ENCODE measurements at places on chromosomes 1 and 21.

GRCh38 chr1:180926164-180926981, 13.7 kb downstream of the KIAA1614 start:
- peak; percentile 34 for DNase-seq

GRCh38 chr1:2429780-2430591, 17.6 kb upstream of the PEX10 start:
- no peak for DNase-seq

DNA sequence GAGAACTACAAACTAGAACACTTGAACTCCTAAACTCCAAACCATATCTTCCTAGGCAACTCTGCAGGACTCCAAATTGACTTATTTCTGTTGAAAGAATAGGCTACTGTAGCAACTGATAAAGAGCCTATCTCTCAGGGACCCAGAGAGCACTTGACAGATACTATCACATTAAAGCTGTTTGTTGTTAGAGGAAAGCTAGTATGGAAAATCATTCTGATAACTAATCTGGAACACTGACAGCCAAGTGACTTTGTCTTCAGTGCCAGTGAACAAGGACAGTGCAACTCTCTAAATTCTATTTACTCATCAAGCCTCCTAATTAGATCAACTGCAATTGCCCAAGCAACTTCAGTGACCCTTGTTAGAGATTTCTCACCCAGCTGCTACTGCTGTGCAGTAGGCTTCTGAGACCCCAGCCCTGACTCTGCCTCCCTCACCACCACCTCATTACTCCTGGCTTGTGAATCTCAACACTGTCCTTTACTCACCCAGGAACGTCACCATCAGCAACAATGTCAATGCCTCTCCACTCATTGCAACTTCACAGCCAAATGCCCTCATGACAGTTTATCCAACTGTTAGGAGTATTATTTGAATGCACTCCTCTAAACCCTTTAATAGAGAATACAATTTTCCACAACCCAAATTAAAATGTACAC, 7.4 kb upstream of the RGS13 start:
- DNase-seq = no peak

DNA sequence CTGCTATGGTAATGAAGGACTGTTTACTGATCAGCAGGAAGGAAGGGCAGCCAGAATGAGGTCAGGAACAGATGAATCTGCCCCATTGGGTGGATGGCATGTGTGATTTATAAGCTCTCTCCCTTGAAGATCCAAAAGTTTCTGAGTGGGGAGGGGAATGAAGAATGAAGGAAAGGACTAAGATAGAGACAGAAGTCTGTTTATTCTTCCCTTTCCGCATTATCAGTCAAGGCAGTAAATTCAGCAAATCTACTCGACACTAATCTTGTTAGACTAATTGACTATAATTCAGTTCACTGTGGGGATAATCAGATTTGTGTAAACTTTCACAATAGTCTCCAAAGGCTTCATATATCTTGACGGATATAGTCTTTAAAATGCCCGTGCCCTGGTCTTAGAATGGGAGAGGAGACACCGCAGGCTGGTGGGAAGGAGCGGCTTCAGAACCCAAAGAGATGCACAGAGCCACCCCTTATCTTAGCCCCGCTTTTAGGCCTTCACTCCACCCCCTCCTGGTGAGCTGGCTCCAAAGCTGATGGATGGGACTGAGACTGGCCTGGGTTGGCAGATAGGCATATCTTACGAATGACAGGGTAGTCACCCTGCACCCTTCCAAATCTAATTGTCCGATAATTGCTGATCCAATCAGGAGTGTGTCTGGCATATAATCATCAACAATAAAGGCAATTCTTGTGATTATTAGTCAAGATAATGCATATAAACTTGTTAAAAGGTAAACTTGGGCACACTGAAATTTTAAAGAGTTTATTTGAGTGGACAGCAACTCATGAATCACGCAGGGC, 76.0 kb upstream of the PPM1J start:
- no peak for DNase-seq

- no peak for DNase-seq
Observed at GRCh38 chr1:116390195-116390594, 17.2 kb downstream of the ATP1A1 start.

- no peak for DNase-seq
Observed at GRCh38 chr21:42708107-42708506, 54.7 kb downstream of the PDE9A start.

DNA sequence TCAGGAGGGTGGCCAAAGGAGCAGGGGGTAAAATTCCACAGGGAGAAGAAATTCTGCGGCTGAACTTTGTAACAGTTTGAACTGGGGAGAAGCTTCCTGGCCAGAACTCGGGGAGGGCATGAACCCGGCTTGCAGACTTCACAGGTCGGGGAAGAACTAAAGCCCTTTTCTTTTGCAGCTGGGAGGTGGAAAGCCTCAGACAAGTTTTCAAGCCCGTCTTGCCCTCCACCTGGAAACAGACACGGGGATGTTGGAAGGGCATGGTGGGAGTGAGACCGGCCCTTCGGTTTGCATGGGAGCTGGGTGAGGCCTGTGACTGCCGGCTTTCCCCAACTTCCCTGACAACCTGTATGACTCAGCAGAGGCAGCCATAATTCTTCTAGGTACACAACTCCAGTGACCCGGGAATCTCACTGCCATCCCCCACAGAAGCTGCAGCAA, 11.3 kb downstream of the THEM4 start:
- DNase-seq = no peak

GRCh38 chr1:219459351-219460080, 153.4 kb downstream of the ZC3H11B start:
- no peak for DNase-seq

GRCh38 chr1:17594026-17594425, 54.5 kb downstream of the ARHGEF10L start:
- DNase-seq = peak; percentile 75
